GM04504 (cell line): ENCODE measurements at places on chromosomes 3 and 15.

- no peak for DNase-seq
Measured at GRCh38 chr15:79089331-79089889, 1.2 kb downstream of the RASGRF1 start.

DNA sequence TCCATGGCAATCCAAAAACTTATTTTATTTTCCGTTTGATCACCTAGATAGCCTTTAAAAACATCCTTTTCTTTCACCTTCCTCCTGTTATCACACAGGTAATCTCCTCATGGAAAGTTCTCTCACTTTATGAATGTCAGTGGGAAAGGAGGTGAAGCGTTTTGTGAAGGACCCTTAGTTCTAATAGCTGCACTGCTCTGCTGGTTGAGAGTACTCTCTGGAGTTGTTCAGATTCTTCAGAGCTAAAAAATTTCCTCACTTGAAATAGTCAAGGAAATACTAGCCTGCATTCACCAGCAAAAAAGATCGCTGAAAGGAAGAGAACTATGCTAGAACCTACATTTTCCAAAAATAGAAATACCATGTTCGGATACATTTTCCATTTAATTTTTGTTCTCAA lies 934.9 kb downstream of the VGLL3 start:
- no peak for DNase-seq

- no peak for DNase-seq
Measured at GRCh38 chr3:150133293-150133692, 162.6 kb upstream of the PFN2 start.

DNA sequence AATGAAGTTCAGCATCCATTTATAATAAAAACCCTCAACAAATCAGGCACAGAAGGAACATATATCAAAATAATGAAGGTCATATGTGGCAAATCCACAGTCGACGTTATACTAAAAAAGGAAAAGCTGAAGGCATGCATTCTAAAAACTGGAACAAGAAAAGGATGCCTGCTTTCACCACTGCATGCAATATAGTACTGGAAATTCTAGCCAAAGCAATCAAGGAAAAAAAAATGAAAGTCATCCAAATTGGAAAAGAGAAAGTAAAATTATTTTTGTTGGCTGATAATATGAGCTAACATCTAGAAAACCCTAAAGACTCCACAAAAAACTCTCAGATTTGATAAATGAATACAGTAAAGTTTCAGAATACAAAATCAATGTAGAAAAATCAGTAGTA lies 1123.2 kb downstream of the TBL1XR1 start:
- DNase-seq = no peak
